ENCODE measurements at places on chromosomes 16 and 17. TPM values are rescaled to one million over a fixed set of nuclear protein-coding genes. Genes with fewer than 3 reads are reported as not detected.

GRCh38 chr16:19518388-19518787 is 3.5 kb downstream of the GDE1 start:
- no peak for ATAC-seq

DNA sequence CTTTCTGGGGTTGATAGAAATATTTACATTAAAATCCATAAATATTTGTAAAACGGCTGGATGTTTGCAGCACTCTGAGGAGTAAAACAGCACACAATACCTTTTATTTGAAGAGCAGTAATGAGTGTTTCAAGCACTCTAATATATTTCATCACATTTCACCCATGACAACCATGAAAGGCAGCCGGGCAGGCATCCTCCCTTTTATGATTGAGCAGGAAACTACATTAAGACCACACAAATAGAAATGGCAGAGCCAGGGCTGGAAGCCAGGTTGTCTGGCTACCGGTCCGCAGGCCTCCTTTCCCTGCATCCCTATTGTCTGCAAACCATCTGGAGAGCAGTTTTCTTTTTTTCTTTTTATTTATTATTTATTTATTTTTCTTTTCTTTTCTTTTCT is 23.1 kb upstream of the GPRC5C start:
- no peak for ATAC-seq

- ATAC-seq: peak; percentile 51
Observed at GRCh38 chr17:75872434-75873351, 5.7 kb downstream of the TRIM47 start.

- no peak for ATAC-seq
Observed at GRCh38 chr16:27455700-27456099, 53.7 kb downstream of the IL21R start.

GRCh38 chr17:57256708-57257112 is 387 bp downstream of the MSI2 start:
- ATAC-seq: peak; percentile 10

DNA sequence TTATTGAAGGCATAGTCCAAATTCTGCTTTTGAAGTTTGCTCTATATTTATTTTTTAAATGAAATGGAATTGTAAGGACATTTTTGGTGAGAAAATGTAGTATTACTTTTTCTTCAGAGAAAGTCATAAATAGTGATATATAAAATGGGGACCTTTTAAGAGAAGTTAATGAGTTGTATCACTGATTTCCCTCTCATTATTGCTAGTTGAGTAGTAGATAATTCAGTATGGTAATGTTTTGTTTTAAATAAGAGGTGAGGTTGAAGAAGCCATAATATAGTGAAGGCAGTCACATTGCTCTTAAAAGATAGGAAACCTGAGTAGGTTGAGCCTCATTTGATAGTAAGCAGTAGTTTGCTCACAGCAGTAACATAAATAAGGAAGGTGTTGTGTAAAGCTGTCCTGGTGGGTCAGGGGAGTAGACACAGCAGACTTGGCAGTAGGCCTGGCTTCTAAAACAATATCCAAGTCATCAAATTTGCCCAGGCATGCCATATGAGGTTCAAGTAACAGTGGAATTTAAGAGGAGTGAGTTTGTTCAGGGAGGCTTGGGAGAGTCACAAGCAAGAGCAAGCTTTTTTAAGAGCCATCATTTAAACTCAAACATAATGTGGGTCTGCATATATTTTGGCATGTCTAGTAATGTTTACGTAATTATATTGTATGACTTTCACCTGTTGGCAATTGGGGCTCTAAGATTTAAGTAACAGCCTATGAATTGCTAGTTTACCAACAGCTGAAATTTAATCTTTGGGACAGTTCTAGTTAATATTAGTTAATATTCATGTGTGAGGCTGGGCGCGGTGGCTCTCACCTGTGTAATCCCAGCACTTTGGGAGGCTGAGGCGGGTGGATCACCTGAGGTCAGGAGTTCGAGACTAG is 6.5 kb downstream of the NFATC3 start:
- peak; percentile 79 for ATAC-seq

DNA sequence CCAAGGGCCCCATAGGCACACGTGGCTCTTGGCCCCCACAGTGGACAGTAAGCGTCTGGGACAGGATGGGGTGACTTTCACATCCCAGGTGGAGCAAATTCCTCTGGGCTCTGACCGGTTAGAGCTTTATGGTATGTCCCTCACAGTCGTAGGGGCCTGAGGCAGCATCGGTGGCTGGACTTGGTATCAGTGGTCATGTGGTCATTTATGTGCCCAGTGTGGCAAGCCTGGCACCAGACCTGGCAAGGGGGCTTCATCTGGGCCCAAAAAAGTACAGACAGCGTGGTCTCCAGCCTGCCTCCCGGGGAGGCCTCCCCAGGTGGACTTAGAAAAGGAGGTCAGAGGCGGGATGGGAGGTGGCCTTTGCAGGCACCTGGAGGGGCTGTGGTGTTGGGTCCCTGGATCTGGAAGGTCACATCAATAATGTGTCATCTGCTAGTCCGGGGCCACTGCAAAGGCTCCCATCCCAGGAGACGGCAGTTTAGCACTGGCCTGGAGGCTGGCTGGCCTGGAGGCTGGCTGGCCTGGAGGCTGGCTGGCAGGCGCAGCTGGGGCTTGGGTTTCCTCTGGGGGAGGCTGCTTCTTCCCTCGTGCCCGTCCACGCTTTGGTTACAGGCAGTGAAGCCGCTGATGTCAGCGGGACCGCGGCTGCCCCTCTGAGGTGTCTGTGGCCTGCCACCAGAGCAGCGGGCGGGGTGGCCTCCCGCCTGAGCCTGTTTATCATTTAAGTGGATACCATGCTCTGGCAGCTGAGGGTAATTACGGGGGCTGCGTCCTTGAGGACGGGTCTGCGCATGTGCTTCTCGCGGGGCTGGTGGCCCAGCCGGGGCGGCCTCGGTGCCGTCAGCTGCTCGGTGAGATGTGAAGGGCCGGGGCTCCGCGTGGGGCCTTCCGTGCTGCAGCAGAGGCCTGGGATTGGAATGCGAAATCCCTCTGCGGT is 20.7 kb upstream of the CBX4 start:
- ATAC-seq: no peak

PRSS22 gene
- 97.0 TPM for total RNA-seq

Measured in esophagus mucosa (tissue), 1 donor.